Suppressor macrophage treated with lipopolysaccharide for 4 hours (primary cell): ENCODE measurements at places on chromosomes 3 and 15.

DNA sequence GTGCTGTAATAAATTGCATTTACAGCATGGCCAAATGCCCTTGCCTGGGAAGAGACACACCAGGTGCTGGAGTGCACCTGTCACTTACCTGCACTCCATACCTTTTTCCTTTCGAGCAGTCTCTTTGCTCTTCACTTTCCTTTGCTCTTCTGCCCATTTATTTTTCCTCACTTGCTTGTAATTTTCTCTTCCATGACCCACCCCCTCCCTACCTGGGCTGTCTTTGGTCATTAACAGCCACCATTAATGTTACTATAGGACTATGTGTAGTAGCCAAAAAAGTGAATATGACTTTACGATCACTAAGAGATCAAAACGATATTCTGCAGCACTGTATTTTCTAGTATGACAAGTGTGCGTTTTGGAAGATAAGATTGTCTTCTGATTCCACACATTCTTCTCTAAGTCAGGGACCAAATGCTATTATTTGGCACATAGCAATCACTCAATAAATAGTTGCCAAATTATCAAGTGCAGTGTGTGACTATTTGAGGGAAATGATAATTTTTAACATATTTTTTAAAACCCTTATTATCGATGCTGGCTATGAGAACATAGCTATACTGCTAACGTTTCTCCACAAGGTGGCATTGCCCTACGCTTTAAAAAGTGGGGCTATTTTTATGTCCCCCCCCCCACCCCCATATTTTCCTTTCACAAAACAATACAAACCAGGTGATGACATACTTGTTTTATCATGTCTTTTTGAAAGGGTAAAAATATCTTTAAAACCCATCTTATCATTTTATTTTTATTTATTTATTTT, 114.4 kb downstream of the GHSR start:
- DNase-seq: no peak

DNA sequence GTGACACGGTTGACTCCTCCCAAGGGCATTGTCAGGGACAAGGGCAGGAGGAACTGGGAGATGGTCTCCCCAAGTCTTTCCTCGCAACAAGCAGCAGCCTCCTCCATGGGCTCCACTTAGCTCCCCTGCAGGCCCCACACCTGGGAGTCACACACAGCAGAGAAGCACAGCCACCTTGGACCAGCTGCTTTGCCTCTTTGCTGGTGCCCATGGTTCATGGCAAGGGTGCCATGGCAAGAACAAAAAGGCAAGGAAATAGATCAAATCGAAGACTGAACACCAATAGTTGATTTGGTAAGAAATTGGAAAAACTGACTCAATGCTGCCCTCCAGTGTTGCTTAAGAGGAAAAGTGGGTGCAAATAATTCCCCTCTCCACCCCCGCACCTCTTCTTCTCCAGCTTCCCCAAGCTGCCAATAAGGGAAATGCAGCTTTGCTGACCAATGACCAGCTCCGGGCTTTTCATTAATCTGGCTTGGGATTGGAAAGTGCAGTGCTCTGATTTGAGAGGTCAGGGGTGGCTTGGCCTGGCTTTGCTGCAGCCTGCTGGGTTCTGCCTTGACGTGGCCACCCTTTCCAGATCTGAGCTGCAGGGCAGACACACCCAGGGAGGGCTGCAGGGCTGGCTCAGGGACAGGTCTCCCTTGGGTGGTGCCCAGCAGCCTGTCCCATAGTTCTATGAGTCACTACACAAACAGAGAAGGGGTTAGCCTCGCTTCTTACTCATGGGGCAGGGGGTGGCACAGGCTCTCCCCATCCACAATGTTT, 162.0 kb downstream of the KLF13 start:
- DNase-seq: peak; percentile 88

- no peak for DNase-seq
Measured at GRCh38 chr3:31729573-31729972, 196.8 kb downstream of the STT3B start.

DNA sequence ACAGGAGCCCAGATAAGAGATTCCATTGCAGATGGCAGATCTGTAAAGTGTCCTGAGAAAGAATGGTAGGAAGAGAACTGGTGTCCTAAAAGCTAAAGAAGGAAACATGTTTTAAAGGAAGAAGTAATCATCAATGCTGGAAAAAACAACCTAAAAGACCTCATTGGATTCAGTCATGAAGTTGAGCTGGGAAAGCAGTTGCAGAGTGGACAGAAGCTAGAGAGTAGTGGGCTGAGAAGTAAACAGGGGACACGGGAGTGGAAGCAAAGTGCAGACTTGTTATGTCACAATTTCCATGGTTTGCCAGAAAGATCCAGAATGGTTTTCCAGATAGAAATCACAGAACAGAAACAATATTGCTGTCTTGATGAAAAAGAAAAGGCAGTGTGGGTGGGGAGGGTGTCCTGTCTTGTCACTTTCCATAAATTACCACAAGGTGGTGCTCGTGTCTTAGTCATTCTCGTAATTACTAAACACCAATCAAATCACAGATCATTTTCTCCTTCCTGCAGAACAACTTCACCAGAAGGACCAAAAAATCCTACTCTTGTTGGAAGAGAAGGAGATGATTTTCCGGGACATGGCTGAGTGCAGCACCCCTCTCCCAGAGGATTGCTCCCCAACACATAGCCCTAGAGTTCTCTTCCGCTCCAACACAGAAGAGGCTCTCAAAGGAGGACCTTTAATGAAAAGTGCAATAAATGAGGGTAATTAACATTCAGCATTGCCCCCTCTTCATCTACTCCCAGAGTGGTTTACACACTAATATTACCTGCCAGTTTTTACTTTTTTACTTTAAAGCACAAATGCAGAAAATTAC, 64.5 kb downstream of the KLHL25 start:
- peak; percentile 73 for DNase-seq
